ENCODE measurements at places on chromosomes 11 and 22.

GRCh38 chr11:132064987-132065620 lies 694.7 kb downstream of the NTM start:
- no peak for DNase-seq

DNA sequence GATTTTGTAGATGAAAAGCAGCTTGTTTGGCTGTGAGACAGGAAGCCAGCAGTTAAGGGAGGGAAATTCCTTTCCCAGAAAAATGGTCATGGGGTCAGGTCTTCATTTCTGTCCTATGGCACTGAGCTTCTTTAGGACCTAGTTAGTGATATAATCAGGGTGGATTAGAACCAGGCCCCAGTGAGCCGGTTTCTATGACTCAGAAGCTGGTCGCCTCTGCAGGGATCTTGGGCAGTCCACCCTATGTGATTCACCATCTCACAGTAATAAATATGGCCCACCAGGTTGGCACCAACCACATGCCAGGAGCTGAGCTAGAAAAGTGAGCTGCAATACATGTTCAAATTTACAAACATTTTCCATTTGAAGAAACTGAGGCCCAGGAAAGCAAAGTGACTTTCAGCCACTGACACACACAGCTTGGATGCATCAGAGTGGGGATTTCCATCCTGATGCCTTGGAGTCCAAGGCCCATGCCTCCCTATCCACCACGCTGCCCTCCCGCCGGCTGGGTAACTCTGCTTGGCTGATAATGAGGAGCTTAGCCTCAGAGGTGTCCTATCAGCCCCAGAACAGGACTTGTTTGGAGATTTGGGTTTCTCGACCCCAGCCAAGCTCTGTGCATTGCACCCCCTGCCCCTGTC lies 42.0 kb downstream of the CD82 start:
- DNase-seq = no peak

GRCh38 chr11:49424136-49424535 lies 215.7 kb upstream of the FOLH1 start:
- no peak for DNase-seq

GRCh38 chr11:27025312-27025955 lies 15.2 kb upstream of the BBOX1 start:
- no peak for DNase-seq

DNA sequence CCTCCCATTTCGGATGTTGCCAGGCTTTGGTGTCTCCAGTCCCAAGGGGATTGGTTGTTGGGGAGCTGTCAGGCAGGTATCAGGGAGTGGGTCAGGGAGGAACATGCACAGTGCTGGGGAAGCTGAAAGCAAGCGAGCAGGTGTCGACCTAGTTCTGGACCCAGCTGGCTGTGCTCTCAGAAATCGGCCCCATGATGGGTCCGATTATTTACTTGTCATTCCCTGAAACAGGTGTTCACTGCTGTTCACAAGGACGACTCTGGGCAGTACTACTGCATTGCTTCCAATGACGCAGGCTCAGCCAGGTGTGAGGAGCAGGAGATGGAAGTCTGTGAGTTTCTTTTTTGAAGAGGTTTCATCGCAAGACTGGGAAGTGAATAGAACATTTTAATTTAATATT lies 76.8 kb downstream of the JAM3 start:
- DNase-seq = no peak

GRCh38 chr22:27045103-27045947 lies 387.9 kb downstream of the MIAT start:
- DNase-seq = no peak

- no peak for DNase-seq
Observed at GRCh38 chr11:128412847-128413791, 174.2 kb downstream of the ETS1 start.

DNA sequence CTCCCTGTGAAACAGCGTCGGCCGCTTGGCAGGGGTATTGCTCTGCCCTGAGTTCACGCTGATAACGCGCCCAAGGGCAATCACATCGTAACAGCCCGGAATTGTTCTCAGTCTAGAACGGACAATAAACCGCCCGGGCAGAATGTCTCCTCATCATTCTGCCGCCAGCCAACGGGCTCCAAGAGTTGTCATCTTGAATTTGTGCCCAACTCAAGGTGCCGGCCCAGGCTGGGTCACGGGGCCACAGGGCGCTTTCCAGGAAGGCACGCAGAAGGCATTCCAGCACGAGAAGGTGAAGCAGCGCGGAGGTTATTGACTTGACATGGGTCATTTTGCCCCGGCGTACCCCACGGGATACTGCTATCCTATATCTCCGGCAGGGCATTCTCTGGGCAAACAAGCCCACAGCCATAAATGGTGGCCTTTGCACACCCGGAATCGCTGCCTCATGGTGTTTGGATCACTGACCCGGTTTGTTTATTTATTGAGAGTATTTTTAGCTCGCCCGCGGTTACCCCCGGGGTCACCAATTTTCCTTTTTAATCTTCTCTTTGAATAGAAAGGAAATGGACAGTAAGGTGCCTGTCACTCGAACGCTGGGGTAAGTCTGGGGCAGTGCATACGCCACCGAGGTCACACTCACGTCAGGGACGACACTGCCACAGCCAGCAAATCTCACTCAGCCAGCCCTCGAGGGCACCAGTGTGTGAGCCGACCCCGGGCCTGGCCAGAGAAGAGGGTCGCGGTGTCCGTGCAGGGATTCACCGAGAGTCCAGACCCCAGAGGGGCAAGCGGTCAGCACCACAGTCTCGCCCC lies 72.4 kb upstream of the FGF3 start:
- DNase-seq = no peak

DNA sequence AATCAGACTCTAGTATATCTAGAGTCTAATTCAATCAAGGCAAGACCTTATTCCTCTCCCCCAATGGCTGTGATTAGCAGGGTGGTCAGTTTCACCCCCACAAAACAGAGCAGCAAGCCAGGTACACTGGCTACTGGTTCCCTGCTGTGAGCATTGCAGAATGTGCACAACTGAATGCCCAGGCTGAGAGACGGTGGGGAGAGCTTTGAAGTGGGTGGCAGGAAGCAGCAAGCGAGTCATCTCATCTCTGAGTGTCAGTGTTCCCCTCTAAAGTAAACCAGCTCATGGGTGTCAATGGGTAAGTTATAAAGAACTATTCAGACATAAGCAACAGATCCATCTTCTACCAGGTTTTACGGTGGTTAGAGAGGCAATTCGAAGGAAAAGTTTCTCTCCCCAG lies 37.6 kb downstream of the GAB4 start:
- DNase-seq = peak; percentile 43

- no peak for DNase-seq
Observed at GRCh38 chr11:124612567-124613246, 1.5 kb downstream of the PANX3 start.

DNA sequence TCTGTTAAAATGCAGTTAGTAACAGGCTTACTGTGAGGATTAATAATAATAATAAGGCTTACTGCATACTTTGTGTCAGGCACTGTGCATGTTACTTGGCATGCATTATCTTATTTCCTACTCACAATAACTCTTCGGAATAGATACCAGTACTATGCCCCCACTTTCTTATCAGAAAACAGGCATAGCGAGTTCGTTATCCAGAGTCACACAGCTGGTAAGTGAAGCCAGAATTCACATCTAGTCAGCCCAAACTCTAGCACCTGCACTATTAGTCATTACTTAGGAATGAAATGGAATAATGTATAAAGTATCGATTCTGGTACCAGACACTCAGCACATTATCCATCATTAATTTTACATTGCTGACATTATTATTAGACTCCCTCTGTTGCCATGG lies 155.7 kb upstream of the BLID start:
- DNase-seq = no peak

DNA sequence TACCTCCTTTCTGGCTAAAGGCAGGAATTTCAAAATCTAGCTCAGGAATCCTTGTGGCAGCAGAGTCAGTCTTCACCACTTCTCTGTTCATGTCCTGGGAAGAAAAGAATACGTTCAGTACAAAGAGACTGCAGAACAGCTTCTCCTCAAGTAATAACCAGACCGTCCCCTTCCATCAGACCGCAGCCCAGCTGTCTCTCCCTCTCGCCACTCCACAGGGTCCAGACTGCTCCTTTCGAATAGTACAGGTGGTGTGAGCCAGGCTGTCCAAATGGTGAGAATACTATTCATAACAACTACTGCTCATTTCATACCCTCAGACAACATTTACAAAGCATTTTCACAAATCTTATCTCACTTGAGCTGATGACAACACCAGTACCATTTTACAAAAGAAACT lies 857 bp downstream of the ZPR1 start:
- DNase-seq = no peak

DNA sequence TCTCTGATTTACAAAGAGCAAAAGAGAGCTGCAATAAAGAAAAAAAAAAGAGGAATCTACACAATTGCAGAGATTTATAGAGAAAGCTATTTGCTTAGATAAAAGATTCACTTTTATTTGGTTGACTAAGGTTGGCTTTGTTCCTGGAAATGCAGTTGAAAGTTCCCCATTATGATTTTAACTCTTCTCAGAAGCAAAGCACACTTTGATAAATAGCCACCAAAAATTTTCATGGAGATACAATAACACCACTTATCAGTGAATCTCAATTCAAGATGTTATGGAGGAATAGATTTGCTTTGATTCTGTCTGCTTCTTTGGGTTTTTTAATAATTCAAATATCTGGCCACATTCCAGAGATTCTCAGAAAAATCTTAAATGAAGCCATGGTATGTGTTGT lies 88.5 kb upstream of the ANO3 start:
- DNase-seq = no peak

DNA sequence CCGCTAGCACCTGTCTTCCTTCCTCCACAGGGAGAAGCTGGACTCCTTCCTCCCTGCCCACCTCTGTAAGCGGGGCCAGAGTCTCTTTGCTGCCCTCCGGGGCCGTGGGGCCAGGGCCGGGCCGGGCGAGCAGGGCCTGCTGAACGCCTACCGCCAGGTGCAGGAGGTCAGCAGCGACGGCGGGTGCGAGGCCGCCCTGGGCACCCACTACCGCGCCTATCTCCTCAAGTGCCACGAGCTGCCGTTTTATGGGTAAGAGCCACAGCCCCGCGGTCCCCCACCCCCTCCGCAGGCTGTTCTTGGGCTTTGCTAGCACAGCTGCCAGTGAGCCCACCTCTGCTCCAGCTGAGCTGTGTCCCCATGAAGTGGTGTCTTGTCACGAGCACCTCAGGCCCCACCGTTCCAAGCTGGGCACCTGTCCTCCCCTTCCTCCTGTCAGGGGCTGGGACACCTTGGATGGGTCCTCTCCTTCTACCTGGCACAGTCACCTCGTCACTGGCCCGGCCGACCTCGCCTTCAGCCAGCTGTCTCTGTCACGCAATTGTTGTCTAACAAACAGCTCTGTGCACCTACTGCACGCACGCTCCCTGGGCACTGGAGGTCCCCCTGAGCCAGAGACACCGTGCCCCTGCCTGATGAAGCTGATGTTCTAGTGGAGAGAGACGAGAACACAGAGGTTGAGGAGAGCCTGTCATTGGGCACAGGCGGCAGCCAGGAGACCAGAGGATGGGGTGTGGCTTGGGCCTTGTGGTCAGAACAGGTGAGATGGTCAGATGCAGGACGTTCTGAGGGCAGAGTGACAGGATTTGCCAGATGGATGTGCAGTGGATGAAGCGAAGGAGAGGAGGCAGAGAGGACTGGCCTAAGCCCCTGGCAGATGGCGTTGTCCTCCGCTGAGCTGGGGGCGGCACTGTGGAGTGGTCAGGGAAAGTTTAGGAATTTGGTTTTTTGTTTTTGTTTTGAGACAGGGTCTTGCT lies 10.6 kb downstream of the FRMD8 start:
- DNase-seq = no peak

- DNase-seq = no peak
Observed at GRCh38 chr11:8373519-8374432, 110.1 kb upstream of the LMO1 start.

- no peak for DNase-seq
Observed at GRCh38 chr11:116507849-116508695, 264.7 kb downstream of the BUD13 start.

GRCh38 chr22:33728847-33729246 lies 191.4 kb downstream of the LARGE1 start:
- no peak for DNase-seq

- no peak for DNase-seq
Observed at GRCh38 chr11:34284811-34285481, 72.9 kb downstream of the ABTB2 start.

DNA sequence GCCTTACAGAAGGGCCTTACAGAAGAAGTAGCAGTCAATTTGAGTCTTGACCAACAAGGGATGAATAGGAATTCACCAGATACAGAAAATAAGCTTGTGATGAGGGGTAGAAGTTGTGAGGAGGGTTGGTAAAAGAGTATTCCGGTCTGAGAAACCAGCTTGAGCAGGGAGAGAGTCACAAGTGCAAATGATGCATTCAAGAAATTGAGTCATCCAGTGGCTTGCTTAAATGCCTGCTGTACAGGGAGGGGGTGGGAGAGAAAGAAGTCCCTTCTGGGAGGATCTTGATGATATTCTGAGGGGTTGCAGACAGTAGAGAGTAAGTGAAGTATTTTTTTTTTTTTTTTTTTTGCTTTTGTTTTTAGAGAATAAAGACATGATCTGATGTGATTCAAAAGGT lies 9.2 kb downstream of the CCKBR start:
- no peak for DNase-seq

DNA sequence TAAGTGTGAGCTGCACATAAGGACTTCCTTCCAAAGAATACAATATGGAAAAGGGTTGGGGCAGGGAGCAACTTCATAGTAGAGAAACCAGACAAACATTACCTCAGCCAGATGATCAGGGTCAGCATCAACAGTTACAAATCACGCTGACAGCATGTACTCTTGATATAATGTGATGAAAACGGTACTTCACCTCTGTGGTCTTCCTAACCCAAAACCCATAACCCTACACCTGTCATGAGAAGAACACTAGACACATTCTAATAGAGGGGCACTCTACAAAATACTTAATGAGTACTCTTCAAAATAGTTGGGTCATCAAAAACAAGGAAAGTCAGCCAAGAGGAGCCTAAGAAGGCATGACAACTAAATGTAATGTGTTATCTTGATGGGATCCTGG lies 43.9 kb downstream of the RRAS2 start:
- DNase-seq = no peak

- DNase-seq = no peak
Observed at GRCh38 chr11:119701591-119702549, 27.1 kb downstream of the NECTIN1 start.

Data from activated CD8-positive, alpha-beta T cell treated with anti-CD3 and anti-CD28 coated beads, Interleukin-2, amount 10 ng/mL, durations not matched to agents 7 days and 5 days (primary cell).